ENCODE measurements at places on chromosomes 16 and 17.

DNA sequence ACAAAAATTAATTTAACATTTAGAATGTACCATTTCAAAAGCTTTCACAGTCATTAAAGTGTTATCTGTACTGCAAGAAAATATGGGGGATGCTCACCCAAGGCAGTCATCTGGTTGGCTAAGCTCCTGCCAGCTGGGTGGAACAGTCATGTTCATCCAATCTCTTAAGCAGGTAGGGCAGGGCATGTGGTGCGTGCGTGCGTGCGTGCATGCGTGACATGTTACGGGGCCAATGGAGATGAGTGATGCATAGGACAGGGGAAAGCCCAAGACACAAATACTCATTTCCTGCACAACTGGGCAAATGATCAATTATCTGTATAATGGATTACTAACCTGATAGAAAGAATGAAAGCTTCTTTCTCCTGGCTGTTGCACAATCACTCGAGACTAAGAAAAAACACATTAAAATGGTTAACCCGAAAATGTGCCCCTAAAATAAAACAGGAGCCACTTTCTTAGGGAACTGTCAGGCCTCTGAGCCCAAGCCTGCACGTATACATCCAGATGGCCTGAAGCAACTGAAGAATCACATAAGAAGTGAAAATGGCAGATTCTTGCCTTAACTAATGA, 104.4 kb downstream of the MYO1D start:
- DNase-seq, result no peak

GRCh38 chr16:30926937-30927788, 3.8 kb downstream of the FBXL19 start:
- no peak for DNase-seq

- DNase-seq, result no peak
These were observed 28.3 kb downstream of the ZNF276 start for GRCh38 chr16:89749637-89750036.

DNA sequence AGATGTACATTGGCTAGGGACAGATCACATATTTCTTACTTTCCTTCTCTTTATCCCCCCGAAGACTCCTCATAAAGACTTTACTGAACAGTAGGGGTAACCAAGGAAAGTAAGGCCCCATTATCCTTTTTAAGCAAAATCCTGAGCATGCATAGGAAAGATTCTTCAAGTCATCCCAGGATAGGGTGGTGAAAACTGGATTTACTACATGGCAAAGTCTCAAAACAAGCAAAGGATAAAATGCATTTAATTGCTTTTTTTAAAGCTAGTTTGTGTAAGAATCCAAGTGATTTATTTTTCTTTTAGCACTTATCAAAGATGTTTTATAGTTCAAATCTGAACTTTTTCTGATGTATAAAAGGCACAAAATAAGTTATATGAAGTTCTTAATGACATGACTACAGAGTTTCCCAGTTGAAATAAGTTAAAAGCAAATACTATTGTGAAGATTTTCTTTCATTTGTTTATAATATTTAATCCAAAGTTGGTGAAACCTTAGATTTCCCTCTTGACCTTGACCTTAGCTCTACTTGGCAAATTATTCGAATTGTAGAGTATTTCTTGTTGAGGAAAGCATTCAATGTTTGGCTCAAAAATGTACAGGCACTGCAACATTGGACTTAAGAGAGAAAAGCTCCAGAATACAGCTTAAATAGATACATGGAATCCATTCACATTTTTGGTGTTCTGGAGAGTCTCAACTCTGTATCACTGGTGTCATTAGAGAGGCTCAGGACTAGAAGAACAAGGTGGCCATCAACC, 104.3 kb downstream of the ABCA8 start:
- DNase-seq, result no peak

DNA sequence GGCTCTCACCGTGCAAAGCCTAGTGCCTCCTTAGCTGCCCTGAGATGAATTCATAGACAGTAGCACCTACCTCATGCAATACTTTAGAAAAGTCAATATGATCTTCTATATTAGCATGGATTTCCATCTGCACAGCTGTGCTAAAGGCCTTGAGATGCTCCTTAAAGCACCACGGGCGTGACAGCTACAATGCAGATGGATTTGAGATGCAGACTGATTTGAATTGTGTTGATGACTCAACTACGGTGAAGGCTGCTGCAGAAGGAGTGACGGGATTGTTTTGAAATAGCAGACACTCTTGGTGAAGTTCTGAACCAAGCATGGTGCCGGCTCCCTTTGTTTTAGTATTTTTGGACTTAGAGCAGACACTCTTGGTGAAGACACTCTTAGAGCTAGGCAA, 88.2 kb downstream of the SPECC1 start:
- no peak for DNase-seq

DNA sequence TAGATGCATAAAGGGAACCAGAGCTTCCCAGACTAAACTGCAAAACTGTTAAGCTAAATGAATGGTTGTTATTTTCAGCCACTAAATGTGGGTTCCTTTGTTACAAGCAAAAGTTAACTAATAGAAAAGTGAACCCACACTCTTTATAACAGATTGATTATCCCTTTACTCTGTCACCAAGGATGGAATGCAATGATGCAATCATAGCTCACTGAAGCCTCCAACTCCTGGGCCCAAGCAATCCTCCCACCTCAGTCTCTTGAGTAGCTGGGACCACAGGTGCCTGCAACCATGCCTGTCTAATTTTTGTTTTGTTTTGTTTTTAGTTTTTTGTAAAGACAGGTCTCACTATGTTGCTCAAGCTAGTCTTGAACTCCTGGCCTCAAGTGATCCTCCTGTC, 6.5 kb downstream of the KRT9 start:
- DNase-seq, result no peak

DNA sequence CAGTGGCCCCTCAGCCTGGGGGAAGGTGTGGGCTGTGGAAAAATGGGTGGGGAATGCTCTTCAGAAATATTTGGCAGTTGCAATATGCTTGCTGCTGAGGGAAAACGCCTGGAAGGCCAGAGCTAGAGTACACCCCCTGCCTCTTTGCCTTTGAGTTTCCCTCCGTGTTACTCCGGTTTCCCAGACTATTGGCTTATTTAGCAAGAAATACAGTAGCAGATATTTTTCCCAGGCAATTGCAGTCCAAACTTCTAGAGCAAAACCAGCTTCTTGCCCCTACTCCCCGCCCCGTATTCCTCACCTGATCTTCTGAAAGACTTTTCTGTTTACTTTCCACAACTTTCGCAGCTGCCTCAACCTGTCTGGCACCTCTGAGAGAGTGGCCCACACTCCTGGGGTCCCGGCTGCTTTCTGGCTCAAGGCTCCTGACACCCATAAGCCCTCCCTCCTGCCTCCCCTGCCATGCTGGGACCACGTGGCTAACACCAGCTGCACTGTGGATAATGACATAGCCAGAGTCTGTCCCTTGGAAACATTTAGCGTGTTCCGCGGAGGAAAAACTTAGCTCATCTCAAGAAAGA, 45.8 kb upstream of the HELZ start:
- DNase-seq, result no peak

GRCh38 chr17:81566461-81567126, 14.4 kb upstream of the FAAP100 start:
- no peak for DNase-seq

- DNase-seq, result no peak
These were observed 58.1 kb downstream of the TOX3 start for GRCh38 chr16:52488837-52489289.

- DNase-seq, result no peak
These were observed 870 bp upstream of the CTRB2 start for GRCh38 chr16:75207831-75208230.

DNA sequence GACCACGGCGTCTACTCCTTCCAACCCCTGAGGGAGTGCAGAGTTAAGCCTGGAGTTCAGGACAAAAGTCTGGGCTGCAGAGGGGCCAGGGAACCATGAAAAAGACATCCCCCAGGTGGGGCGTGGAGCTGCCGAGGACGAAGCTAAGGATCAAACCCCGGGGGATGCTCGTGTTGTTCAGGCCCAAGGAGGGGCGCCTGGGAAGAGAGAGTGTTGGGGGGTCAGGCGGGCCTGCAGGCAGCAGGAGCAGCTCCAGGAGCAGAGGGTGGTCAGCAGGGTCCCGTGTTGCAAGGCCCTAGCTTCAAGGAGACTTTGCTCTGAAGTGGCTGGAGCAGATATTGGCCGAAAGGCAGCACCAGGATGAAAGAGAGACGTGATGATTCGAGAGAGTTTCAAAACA, 26.7 kb downstream of the NECAB2 start:
- no peak for DNase-seq

GRCh38 chr16:86037999-86038925, 139.3 kb downstream of the IRF8 start:
- DNase-seq, result no peak

DNA sequence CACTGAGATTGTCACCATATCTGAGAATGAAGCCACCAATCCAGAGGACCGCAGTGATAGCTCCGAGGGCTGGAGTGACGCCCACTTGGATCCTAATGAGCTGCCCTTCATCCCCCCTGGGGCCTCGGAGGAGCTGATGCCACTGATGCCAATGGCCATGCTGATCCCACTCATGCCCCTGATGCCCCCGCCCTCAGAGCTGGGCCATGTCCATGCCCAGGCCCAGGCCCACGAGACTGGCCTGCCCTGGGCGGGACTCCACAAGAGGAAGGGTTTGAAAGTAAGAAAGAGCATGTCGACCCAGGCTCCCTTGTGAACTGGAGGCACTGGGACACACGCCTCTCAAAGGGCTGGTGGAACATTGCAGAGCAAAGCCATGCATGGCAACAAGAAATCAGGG, 2.0 kb downstream of the SPPL2C start:
- DNase-seq, result no peak

DNA sequence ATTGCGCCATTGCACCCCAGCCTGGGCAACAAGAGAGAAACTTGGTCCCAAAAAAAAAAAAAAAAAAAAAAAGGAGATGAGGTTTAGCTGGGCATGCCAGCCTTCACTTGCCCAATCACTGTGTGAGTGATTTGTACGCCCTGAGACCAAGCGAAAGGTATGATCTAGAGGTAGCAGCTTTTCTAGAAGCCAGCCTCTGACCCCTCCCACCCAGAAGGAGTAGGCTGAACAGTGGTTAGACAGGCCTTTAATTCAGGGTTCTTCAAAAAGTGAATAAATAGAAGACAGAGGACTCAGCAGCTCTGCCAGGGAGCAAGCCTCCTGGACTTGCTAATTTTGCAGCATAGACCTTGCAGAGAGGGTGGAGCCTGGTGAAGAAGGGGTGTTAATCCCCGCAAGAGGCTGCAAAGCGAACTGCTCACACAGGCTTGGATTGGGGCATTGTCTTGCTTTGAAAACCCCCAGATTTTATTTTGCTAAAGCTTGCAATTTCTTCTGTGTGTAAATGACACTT, 7.1 kb upstream of the CYTH1 start:
- DNase-seq, result no peak

- no peak for DNase-seq
These were observed 9.5 kb downstream of the AIPL1 start for GRCh38 chr17:6425407-6425806.

DNA sequence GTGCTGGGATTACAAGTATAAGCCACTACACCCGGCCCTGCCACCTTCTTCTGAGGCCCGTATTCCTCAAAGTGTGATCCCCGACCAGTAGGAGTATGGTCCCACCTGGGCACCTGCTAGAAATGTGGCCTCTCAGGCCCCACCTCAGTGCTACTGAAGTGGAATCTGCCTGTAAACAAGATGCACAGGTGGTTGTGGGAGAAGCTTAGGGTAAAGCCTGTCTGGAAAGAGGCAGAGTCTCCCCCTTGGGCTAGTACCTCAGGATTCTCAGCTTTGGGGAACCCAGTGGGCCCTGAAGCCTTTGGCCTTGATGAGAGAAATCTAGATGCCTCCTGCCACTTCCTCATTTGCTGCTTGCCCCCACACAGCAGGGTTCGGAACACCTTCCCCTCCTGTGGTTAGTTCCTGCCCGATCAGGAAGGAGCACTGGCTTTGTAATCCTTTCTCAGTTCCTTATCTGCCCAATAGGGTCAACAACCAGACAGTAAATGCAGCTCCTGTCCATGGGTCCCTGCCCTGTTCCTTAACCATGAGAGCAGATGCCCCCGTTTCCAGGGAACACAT, 25.2 kb downstream of the TK2 start:
- no peak for DNase-seq

- no peak for DNase-seq
These were observed 26.4 kb downstream of the ADCY9 start for GRCh38 chr16:4089811-4090301.

DNA sequence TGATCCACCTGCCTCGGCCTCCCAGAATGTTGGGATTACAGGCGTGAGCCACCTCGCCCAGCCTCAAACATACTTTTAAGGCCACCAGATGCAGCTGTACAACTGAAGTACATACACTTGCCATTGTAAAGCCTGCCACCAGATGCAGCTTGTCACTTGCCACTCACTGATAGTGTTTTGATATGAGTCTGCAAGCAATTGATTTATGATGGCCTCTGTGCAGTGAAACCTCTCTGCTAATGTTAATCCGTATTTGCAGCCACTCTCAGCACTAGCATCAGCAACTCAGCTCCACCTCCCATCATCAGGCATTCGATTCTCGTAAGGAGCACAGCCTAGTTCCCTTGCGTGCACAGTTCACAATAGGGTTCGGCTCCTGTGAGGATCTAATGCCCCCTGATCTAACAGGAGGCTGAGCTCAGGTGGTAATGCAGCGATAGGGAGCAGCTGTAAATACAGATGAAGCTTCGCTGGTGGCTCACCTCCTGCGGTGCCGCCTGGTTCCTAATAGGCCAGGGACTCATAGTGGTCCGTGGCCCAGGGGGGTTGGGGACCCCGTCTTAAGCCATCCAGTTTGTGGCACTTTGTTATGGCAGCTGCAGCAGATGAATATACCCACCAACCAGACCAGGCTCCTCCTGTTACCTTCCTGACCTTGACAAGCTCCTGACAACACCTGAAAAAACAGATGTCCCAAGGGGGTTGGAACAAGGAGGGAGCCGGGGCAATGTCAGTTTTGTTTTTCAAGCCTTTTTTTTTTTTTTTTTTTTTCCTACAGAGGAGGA, 1.3 kb upstream of the HERPUD1 start:
- DNase-seq, result no peak

DNA sequence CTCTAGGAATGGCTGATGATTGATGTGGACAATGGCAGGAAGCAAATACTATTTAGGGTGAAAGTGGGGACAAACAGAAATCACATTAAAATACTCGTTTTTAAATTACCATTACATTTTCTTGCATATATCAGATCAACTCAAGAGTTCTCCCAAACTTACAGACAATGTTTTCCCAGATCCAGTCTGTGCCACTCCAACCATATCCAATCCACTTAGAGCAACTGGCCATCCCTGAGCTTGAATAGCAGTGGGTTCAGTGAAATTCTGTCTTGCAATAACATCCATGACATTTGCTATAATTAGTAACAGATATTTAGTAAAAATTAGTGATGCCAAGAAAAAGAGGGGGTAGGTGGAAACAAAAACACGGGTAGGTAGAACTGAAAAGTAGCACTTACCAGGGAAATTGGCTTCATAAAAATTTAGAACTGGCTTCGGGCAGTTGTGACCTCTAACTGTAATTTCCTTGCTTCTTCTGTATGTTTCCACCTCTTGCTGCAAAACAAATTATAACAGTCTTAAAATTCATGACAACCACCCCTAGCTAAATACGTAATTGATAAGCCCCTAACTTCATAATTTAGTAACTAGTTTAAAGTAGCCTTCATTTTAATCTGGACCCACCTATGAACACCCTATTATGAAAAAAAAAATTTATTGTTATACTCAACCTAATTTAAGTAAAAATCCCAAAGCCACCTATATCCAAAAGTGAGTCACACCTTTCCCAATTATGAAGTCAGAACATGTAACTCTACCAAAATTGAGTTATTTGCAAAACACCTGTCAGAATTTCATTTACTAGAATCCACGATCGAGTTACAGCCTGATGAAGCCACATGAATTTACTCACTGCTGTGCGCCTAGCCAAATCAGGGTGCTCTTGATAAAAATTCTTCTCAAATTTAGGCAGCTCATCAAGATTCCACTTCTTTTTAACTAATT, 2.0 kb downstream of the DDX5 start:
- DNase-seq, result no peak

- DNase-seq, result peak; percentile 44
These were observed 20.4 kb upstream of the SLC38A8 start for GRCh38 chr16:84062734-84063640.
